ENCODE measurements at places on chromosomes 16 and 17.
A peak's percentile ranks its signal among the peaks of the same experiment; 100 is the strongest.

GRCh38 chr17:74368341-74369081 lies 1.2 kb downstream of the GPR142 start:
- H3K36me3 ChIP-seq, result no peaks in the 10 kb centered on the region
- no peak overlapping the region for H3K27ac ChIP-seq
- peak; percentile 68 for DNase-seq
- H3K4me1 ChIP-seq, result peaks cover 14% of the 10 kb centered on the region
- no peaks in the 10 kb centered on the region for H3K27me3 ChIP-seq

DNA sequence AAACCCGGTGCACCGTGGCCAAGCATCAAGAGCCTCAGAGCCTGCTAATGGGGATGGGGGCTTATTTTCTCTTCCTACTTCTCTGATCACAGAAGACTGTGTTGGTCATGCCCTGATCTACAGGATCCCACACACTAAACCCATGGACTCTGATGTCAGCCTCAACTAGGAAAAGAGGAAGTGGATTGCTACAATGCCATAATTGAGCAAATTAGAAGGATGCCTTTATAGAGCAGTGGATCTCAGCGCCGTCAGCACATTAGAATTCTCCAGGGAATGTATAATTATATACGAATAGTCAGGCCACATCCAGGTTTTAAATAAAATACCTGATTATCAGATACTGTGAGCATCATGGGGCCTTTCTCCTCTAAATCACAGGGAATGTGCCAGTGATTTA lies 64.8 kb downstream of the VAT1L start:
- peaks cover 5% of the 10 kb centered on the region for H3K4me1 ChIP-seq
- H3K4me3 ChIP-seq, result no peak overlapping the region

- no peak overlapping the region for H3K4me3 ChIP-seq
- H3K36me3 ChIP-seq, result no peaks in the 10 kb centered on the region
- no peaks in the 10 kb centered on the region for H3K4me1 ChIP-seq
- H3K27me3 ChIP-seq, result no peaks in the 10 kb centered on the region
- no peak for DNase-seq
- no peak overlapping the region for H3K27ac ChIP-seq
Observed at GRCh38 chr16:10370096-10370726, 15.7 kb upstream of the ATF7IP2 start.

GRCh38 chr16:51509336-51509735 lies 358.3 kb upstream of the SALL1 start:
- no peak for DNase-seq
- no peaks in the 10 kb centered on the region for H3K36me3 ChIP-seq
- H3K4me3 ChIP-seq, result no peak overlapping the region
- no peaks in the 10 kb centered on the region for H3K4me1 ChIP-seq
- H3K27ac ChIP-seq, result no peak overlapping the region

DNA sequence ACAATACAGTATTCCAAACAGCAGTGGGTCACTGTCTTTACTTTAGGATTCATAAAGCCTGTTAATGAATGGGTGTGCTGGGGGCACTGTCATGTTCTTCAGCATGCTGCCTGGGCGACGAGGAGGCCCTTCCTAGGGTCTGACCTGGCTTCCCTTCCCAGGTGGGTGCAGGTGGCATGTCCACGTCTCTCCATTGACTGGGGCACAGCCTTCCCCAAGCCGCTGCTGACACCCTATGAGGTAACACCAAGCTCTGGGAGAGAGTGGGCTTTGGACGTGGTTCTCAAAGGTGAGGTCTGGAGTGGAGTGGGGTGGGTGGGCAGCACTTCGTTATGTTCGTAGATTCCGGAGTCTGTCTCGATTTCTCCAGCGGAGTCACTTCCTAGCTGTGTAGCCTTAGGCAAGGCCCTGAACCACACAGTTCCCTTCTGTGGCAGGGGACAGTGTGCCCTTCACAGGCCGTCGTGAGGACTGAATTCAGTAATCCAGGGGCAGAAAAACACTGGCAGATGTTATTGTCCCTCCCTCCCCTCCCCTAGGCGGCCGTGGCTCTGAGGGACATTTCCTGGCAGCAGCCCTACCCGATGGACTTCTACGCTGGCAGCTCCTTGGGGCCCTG lies 771 bp upstream of the OVCA2 start:
- H3K27me3 ChIP-seq, result no peaks in the 10 kb centered on the region
- peak overlapping the region; percentile 89 for H3K4me3 ChIP-seq

DNA sequence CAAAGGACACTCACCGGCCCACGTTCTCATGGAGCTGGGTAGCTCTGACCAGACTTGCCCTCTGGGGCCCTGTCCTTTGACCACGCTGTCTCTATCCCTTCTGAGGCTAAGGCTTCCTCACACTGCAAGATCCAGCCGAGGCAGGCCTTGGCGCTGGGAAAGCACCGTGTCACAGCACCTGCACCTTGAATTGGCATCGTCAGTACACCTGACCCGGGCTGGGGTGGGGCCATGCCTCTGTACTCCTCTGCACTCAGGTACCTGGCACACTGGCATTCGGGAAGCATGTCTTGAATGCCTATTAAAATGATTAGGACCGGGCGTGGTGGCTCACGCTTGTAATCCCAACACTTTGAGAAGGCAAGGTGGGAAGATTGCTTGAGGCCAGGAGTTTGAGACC lies 6.0 kb downstream of the TBC1D24 start:
- H3K27me3 ChIP-seq, result no peaks in the 10 kb centered on the region
- peaks cover 27% of the 10 kb centered on the region for H3K4me1 ChIP-seq
- no peaks in the 10 kb centered on the region for H3K36me3 ChIP-seq

DNA sequence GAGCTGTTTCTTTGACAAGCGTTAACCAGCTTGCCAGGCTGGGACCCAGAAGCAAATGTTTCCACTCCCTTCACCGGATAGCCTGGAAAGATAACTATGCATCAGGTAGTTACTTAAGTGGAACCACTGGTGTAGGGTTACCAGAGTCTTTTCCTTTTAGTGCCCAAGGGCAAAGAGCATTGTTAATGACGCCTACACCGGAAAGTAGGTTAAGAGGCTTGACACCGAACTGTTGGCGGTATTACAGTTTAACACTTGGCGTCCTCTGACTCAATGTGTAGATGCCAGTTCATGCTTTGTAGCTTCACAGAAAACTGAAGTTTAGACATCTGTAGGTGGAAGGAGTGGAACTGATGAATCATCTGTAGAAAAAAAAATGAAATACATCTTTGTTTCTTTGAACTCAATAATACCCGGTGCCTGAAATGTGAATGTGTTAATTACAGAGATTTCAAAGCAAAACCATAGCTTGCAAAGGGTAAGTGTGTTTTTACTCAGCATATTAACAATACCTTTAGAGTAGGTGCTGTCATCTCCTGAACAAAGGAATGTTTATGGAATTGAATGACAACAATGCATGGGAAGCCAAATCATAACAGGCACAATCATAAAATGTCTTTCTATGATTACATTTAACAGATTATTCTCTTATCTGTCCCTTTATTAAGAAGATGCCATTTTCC lies 426.7 kb upstream of the SALL1 start:
- no peaks in the 10 kb centered on the region for H3K36me3 ChIP-seq
- H3K27ac ChIP-seq, result no peak overlapping the region

GRCh38 chr16:53805752-53806151 lies 101.8 kb downstream of the FTO start:
- H3K27me3 ChIP-seq, result no peaks in the 10 kb centered on the region
- DNase-seq, result no peak
- H3K4me3 ChIP-seq, result no peak overlapping the region
- no peaks in the 10 kb centered on the region for H3K4me1 ChIP-seq
- no peak overlapping the region for H3K27ac ChIP-seq

- peaks cover 29% of the 10 kb centered on the region for H3K4me1 ChIP-seq
- H3K27ac ChIP-seq, result no peak overlapping the region
- no peak overlapping the region for H3K4me3 ChIP-seq
Observed at GRCh38 chr16:54289242-54289944, 2.8 kb upstream of the IRX3 start.

DNA sequence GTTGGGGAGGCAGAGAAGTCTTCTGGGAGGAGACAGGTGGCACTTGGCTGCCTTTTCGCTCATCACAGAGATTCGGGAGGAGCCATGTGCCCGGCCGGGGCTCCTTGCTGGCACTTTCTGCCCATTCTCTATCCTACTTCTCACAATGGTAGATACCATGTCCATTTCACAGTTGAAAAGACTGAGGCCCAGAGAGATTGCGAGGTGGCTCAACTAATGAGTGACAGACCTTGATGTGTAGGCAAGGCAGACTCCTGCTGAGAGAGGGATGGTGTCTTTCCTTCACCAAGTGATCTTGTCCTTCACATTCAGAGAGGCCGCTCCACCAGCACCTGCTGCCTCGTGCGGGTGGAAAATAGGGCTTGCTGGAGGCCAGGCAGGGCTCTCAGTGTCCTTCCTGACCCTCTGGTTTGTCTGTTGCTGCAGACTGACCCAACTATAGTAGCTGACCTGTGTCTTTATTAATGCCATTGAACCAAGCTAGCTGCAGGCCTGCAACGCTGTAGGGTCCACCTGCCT lies 42.1 kb downstream of the MPRIP start:
- H3K27me3 ChIP-seq, result no peaks in the 10 kb centered on the region
- H3K4me1 ChIP-seq, result peaks cover 56% of the 10 kb centered on the region
- H3K36me3 ChIP-seq, result peaks cover 19% of the 10 kb centered on the region
- no peak overlapping the region for H3K27ac ChIP-seq

DNA sequence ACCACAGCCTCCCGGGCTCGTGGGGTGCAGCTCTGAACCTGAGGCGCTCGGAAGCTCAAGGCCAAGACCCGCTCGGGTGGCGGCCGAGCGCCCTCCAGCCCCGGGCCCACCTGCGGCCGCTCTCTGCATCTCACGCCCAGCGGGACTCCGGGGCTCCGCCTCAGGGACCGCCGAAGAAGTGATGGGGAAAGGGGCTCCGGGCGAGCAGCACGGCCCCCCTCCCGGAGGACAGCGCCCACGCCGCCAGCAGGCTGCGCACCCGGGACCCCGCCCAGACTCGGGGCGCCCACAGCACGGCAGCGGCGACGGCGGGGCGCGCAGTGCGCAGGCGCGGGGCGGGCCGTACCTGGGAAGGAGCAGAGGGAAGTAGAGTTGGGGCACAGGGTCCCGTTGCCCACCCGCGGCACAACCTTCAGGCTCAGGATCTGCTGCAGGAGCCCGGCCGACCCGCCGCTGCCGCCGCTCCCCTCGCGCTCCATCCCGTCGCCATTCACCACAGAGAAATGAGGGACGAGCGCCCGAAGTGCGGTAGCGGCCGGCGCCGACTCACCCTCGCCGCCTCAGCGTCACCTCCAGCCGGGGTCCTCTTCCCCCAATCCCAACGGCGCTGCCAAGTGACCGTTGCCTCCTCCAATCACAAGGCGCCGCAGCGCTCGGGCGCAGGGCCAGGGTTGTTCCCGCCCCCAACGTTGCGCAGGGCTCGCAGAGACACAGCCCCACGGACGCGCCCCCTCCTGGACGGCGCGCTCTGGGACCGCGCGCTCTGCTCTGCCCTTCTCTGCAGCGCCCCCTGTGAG lies at the start of gene TMEM170A:
Gene TMEM170A (minus strand): TSS at position 568 of the 797 bp plus-strand sequence. CDS start 89 bp downstream, at position 479.
- peak; percentile 99 for DNase-seq
- H3K27me3 ChIP-seq, result no peaks in the 10 kb centered on the region
- H3K36me3 ChIP-seq, result no peaks in the 10 kb centered on the region
- H3K4me3 ChIP-seq, result peak within 1 kb of the TSS; percentile 75
- H3K4me1 ChIP-seq, result peaks cover 22% of the 10 kb centered on the region

- H3K27ac ChIP-seq, result no peak within 1 kb of the TSS
- no peak for DNase-seq
- H3K4me3 ChIP-seq, result no peak within 1 kb of the TSS
- no peaks in the 10 kb centered on the region for H3K4me1 ChIP-seq
Observed at GRCh38 chr17:58487589-58488427, at the start of gene HSF5. Gene HSF5 (minus strand): TSS chr17:58488408. CDS start chr17:58488274, 134 bp downstream.

DNA sequence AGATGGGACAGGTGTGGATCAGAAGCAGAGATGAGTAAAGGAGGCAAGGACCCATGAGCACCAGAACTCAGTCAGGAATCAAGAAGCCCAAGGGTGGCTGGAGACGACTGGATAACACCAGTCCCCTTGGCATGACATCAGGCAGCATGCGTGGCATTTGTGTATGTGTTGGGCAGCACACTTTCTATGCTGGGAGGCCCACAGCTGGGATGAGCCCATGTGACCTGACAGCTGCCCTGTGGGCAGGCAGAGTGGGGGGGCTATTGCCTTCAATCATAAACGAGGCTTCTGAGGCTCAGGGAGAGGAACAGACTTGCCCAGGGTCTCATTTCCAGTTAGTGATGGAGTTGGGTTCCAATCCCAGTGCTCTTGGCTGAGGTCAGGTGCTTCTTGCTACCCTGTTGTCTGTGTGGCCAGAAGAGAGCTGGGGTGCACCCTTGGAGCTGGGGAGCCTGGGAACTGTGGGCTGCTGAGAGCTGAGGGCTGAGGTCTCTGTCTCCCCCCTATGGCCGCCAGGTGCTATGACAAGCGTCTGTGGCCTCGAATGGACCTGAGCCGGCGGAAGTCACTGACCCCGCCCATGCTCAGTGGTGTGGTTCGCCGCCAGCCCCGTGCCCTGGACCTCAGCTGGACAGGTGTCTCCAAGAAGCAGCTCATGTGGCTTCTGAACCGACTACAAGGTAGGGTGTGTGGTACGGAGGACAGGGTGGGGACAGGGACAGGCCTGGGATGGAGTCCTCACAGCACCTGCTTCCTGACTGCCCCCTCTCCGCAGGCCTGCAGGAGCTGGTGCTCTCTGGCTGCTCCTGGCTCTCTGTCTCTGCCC lies 7.1 kb upstream of the ORAI3 start:
- H3K27me3 ChIP-seq, result no peaks in the 10 kb centered on the region
- H3K4me1 ChIP-seq, result no peaks in the 10 kb centered on the region
- no peak overlapping the region for H3K4me3 ChIP-seq
- H3K27ac ChIP-seq, result no peak overlapping the region
- peaks cover 18% of the 10 kb centered on the region for H3K36me3 ChIP-seq

- no peak overlapping the region for H3K4me3 ChIP-seq
- no peaks in the 10 kb centered on the region for H3K27me3 ChIP-seq
- DNase-seq, result no peak
- peaks cover 14% of the 10 kb centered on the region for H3K4me1 ChIP-seq
- no peaks in the 10 kb centered on the region for H3K36me3 ChIP-seq
Observed at GRCh38 chr17:8742274-8742673, 2.4 kb downstream of the CCDC42 start.

DNA sequence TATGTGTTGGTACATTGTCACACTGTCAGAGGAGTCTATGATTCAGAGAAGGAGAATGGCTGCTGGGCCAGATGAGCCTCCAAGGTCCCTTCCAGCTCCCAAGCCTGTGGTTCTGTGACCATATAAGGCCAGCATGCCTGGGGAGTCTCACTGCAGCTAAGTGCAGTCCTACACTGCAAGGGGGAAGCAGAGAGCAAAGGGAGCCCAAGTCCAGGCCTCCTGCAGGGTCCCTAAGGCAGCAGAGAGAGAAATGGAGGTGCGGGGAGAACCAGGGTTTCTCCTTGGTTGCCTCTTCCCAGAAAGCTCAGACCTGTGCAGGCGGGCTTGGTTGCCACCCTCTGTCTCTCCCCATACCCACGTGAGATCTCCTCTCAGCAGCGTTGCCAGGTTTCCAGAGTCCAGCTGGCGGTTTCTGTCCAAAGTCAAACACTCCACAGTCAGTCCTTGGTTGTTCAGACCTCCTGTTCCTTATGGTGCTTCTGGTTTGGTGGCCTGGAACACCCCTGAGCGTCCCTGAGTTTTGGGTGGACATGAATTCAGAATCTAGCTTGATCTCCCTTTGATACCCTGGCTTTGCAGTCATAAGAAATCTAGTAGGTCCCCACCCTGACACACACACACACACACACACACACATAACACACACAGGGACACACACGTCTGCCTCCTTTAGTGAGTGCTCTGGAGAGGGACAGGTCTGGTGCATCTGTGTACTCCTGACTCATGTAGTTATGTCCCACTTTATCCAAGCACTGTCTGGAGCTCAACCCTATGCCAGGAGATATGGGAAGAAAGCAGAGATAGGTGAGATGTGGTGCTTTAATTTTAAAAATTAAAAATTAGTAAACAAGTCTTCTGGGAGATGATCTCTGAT lies 78.8 kb downstream of the GNAO1 start:
- H3K4me3 ChIP-seq, result no peak overlapping the region
- no peaks in the 10 kb centered on the region for H3K36me3 ChIP-seq
- H3K27ac ChIP-seq, result peak overlapping the region; percentile 88
- peak; percentile 80 for DNase-seq

- no peaks in the 10 kb centered on the region for H3K27me3 ChIP-seq
- no peak for DNase-seq
- H3K4me3 ChIP-seq, result no peak overlapping the region
- no peaks in the 10 kb centered on the region for H3K36me3 ChIP-seq
- H3K27ac ChIP-seq, result no peak overlapping the region
Observed at GRCh38 chr17:52660692-52661091, 502.2 kb upstream of the CA10 start.

Data from right atrium auricular region (tissue), 2 donors.